ENCODE measurements at places on chromosomes 12 and 14.

DNA sequence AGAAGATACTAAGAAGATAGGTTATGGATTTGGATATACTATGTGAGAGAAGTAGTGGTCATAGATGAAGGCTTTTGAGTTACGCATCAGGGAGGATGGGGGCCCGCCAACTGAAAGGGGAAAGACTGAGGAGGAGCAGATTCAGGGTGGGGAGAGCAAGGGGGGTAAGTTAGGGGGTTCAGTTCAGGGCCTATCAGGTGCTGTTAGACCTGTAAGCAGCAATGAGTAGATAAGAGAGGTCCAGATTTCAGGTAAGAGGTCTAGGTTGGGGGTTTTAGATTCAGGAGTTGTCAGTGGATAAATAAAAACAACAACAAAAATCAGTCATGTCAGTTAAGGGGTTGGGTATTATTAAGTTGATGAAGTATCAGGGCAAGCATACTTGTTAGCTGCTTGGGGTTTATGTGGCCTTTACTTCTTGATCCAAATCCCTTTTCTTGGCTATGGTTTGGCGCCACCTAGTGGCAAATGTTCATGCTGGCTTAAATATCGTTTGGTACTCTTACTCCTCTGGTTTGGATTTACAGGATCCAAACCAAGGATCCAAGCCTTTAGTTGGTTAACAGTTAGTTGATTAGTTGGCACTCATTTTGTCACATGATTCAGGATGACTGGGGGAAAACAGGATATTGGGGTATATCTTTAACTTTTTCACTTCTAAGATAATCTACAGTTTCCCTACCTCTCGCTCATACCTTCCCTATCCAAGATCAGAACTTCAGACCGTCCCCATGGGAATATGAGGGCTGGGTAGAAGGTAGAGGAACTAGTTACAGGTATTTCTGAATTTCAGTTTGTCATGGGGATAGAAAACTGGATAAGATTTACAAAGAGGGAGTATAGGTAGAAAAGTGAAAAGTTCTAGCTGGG lies 65.1 kb downstream of the PCNX1 start:
- DNase-seq = peak; percentile 42

GRCh38 chr12:71626098-71626497 lies 37.5 kb downstream of the ZFC3H1 start:
- DNase-seq = no peak

DNA sequence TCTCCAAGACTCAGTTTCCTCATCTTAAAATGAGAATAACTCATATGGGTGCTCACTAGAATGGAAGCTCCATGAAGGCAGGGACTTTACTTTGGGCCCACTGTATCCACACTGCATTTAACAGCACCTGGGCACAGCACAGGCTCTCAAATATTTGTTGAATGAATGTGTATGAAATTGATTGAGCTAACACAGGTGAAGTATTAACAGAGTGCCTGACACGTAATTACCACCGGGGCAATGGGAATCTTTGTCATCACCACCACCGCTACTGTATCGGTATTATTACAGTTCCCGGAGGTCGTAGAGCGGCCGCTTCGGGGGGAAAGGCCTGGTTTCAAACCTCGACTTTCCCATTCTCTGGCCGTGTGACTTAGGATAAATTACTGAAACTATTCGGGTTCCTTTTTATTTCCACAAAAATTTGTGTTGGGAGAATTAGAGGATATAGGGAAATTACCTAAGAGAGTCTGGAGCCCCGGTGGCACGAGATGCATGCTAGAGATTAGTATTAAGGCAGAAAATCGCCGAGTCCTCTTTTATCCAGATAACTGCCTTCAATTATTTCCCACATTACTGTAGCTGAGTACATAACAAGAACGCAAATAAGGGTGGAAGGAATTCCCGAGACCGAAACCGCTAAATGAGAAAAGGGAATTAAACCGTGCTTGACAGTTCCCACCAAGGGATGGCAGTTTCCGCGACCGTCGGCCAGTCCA lies 1.0 kb upstream of the RIC8B start:
- DNase-seq = peak; percentile 27

- DNase-seq = no peak
These were observed 6.7 kb upstream of the BTBD6 start for GRCh38 chr14:105241641-105242040.

DNA sequence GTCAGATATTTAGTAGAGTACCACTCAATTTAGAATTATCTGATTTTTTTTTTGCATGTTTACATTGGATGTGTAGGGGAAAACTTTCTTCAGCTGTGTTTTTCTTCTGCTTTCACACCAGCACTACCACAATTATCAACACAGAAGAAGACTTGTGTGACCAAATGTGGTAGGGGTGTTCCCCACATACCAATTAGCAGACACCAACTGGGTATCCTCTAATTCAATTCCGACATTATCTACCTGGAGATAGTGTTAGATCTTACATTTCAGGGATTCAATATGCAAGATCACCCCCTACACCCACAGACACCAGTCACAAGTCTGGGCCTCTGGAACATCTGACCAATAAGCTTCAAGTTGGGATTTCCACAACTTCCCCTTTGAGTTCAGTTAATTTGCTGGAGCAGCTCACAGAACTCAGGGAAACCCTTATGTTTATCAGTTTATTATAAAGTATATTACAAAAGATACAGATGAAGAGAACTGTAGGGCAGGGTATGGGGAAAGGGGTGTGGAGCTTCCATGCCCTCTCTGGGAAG lies 4.1 kb upstream of the KLRG1 start:
- no peak for DNase-seq

DNA sequence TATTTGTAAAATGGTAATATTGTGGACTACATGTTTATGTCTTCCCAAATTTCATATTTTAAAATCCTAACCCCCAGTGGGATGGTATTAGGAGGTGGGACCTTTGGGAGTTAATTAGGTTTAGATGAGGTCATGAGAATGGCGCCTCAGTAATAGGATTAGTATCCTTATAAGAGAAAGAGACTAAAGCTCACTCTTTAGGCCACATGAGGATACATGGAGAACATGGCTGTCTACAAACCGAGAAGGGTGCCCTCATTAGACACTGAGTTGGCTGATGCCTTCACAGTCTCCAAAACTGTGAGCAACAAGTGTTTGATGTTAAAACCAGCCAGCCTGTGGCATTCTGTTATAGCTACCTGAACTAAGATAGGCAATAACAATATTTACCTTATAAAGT lies 58.3 kb upstream of the OTOGL start:
- DNase-seq = no peak

DNA sequence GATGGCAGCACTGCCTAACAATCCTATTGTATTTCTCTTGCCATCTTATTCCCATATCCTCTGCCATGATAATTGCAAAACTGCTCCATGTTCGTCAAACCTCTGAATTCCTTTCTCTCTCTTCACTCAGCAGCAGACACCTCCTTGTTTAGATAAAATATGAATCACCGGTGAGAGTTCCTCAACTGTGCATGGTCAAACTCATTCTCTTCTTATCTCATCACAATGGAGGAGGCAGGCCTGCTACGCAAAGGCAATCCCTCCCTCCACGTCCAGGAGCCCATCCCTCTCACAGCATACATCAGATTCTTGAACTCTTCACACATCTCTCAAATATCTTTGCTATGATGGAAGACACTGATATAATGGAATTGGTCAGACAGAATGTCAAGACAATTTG lies 90.1 kb upstream of the DAAM1 start:
- DNase-seq = no peak

GRCh38 chr12:77782034-77782433 lies 48.7 kb upstream of the NAV3 start:
- DNase-seq = no peak

DNA sequence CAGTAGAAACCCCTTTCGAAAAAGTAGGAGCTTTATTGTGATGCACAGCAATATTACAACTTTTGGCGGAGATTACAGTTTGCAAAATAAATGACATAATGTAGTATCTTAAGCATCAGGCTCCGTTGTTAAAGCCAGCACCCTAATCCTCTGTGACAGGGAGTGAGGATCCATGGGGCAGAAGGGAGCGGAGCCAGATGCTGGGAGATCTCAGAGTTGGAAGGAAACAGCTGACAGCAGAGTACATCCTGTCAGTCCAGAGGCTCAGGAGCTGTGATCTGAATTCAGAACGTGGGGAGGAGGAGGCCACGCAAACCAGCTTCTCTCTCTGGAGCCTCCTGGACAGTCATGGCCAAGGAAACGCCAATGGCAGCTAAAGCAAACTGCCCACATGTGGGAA lies 55.7 kb downstream of the TMTC1 start:
- no peak for DNase-seq

DNA sequence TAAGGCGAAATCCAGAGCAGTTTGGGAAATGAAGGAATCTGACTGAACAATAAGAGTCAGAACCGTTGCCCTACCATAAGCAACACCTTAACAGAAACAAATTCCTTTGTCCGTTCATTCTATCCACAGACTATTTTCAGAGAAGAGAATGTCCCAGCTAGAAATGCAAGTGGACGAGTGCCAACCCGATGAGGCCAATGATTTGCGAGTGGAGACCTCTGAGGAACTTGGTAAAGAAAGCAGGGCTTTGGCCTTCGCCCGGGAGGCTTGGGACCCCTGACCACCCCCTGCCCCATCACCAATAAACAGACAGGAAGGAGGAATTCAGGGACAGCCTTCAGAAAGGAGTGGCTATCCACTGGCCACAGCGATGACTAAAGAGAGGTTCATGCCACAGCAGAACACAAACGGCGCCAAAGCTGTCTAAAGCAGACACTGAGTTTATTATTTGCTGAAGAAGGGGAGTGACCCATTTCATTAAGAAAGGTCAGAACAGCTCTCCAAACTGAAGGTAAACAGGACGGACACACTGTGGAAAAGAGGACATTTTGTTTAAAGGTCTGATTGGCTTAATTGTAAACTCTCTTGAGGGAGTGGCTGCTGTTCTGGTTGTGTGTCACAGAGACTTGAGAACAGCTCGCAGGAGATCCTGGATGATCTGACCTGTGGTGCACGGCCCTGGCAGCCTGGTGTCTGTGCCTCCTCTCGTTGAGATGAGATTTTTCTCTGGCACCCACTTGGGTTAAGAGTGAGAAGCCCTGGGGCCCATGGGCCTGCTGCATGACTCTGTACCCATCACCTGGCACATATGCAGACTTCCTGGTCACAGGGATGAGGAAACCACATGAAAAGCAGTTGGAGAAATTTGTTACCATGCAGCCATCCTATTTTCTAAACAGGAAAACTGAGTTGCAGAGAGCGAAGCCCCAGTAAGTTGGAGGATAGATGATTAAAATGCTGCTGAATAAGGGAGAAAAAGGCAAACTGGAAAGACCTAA lies 142.0 kb upstream of the PZP start:
- no peak for DNase-seq

- no peak for DNase-seq
These were observed 117.6 kb downstream of the SCARB1 start for GRCh38 chr12:124745891-124746570.

DNA sequence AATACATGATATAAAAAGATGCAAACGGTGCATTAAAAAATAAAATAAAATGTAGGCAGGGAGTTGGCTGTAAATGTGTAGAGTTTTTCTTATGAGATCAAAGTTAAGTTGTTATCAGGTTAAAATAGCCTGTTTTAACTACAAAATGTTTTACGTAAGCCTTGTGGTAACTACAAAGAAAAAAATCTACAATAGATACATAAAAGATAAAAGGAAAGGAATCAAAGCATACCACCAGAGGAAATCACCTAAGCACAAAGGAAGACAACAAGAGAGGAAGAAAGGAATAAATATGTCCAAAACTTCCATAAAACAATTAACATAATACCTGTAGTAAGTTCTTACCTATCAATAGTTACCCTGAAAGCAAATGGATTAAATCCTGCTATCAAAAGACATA lies 12.2 kb downstream of the NELL2 start:
- DNase-seq = no peak
